Pulmonary artery endothelial cell (primary cell): ENCODE measurements at places on chromosomes 3 and 15.

- DNase-seq: no peak
Observed at GRCh38 chr3:135000465-135000864, 205.4 kb downstream of the EPHB1 start.

DNA sequence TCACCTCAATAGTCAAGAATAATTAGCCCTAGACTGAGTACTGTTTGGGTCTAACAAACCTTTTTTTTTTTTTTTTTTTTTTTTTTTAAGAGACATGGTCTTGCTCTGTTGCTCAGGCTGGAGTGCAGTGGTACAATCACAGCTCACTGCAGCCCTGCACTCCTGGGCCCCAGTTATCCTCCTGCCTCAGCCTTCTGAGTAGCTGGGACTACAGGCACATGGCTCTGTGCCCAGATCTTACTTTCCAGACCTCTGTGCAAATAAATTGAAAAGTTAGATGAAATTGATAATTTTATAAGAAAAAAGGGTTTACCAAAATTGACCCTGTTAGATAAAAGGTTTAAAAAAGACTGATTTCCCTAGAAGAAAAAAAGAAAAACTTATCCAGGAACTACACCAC lies 79.0 kb downstream of the NR2E3 start:
- DNase-seq: no peak

GRCh38 chr3:125313060-125313635 lies 62.0 kb downstream of the ZNF148 start:
- no peak for DNase-seq

DNA sequence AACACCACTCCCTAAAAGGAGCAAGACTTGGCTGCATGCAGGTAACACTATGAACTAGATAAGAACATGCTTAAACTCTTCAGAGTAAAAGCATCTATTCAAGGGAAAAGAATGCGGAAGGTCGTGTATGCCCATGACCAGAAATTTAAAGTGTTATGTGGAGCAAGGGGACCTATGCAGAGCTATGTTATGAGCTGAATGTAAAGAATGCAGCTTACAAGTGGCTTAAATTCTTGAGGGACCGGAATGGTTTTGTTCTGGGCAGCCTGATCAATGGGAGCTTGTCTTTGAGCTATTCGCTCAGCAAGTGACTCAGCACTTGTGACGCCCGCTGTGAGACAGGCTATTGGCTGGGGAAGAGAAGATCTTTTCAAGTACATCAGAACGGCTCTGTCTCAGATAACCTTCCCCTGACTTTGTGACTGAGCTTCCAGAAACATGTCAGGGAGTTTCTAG lies 367.5 kb upstream of the THBS1 start:
- no peak for DNase-seq

DNA sequence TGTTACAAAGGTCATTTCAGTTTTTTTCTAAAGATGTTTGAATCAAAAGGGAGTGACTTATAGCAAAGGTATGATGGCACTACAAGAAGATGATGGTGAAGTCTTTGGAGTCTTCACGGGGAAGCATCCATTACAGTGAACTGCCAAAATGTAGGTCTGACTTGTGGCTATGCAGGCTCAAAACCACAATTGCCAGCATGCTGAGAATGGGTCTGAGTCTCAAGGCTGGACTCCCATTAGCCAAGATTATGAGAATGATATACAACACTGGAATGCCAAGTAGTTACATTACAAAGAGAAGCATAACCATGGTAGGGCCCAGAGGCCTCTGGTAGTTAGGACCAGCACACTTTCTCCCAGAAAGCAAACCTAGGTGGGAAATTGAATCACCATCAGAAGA lies 194.2 kb downstream of the MTHFS start:
- no peak for DNase-seq

GRCh38 chr15:68585574-68586273 lies 6.9 kb downstream of the CORO2B start:
- no peak for DNase-seq

DNA sequence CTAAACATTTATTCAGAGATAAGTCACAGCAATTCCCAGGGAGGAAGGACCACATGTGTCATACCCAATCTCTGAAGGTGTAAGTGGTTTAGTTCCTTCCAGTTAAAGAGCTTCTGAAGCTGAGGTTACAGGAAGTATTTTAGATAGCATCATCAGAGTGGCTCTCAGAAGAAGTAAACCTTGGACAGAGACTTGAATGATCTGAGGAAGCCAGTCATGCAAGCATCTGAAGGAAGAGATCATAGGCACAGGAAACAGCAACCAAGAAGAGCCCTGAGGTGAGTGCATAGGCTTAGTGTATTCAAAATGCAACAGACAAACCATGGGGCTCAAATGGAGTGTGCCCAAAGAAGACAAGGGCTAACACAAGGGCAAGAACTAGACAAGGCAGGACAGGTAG lies 210.3 kb downstream of the ULK4 start:
- no peak for DNase-seq

DNA sequence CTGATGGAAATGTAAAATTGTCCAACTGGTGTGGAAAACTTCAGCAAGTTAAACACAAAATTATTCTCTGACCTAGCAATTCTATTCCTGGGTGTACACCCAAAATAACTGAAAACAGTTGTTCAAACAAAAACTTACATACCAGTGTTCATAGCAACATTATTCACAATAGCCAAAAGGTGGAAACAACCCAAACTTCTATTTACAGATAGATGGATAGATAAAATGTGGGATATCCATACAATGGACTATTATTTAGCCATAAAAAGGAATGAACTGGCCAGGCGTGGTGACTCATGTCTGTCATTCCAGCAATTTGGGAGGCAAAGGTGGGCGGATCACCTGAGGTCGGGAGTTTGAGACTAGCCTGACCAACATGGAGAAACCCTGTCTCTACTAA lies 6.9 kb upstream of the VWA5B2 start:
- DNase-seq: no peak

DNA sequence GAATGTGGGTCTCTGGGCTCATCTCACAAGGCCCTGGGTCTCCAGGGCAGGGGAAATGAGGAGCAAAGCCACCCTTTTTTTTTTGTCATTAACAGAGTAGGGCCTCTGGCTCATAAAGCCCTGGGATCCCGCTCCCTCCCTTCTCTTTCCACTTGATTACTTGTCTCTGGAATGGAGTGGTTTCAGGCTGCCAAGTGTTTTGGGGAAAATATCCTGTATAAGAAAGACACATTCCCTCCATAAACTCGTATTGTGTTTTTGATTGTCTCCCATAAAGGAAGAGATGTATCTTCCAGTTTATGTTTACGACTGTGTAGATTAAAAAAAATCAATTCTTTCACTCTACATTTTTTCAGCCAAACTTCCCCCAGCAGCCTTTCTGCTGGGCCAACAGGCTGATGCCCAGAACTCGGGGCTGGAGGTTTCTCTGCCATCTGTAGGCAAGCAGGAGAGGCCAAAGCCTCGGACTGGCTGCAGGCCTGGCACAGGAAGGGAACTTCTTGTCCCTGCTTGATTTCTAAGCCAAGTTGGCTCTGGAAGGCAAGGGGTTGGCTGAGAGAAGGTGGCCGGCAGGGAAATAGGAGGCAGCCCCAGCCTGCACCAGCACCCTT lies 49.4 kb upstream of the INSYN1 start:
- DNase-seq: no peak

- no peak for DNase-seq
Observed at GRCh38 chr3:139157161-139157932, 112.7 kb upstream of the PRR23C start.

- DNase-seq: no peak
Observed at GRCh38 chr3:127711896-127712295, 39.1 kb downstream of the ABTB1 start.

DNA sequence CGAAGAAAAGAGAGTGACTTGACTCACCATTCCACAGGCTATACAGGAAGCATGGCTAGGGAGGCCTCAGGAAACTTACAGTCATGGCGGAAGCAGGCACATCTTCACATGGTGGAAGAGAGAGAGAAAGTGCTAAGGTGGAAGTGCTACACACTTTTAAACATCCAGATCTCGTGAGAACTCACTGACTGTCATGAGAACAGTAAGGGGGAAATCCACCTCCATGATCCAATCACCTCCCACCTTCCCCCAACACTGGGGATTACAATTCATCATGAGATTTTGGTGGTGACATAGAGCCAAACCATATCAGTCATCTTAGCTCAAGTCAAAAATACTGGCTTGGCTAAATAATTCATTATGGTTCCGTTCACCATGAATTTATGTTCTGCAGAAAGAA lies 45.3 kb upstream of the NEDD4 start:
- no peak for DNase-seq

GRCh38 chr3:97954228-97954827 lies 17.9 kb downstream of the RIOX2 start:
- no peak for DNase-seq

GRCh38 chr3:196055683-196056270 lies 26.1 kb downstream of the TFRC start:
- no peak for DNase-seq

DNA sequence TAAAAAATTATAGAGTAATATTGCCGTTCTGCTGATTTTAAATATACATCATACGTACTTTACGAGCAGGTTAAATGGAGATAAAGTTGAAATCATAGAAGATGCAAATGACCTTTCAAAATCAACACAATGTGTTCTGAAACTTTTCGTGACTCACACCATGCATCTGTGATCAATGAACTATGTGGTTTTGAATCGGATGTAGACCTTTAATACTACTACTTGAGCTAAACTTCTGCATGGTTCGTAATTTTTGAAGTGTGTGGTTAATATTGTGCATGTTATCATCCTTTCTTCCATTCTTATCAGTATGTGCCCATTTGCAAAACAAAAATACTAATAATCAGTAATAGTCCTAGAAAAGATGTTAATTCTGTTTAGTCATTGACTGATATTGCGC lies 58.9 kb downstream of the GASK1A start:
- no peak for DNase-seq

DNA sequence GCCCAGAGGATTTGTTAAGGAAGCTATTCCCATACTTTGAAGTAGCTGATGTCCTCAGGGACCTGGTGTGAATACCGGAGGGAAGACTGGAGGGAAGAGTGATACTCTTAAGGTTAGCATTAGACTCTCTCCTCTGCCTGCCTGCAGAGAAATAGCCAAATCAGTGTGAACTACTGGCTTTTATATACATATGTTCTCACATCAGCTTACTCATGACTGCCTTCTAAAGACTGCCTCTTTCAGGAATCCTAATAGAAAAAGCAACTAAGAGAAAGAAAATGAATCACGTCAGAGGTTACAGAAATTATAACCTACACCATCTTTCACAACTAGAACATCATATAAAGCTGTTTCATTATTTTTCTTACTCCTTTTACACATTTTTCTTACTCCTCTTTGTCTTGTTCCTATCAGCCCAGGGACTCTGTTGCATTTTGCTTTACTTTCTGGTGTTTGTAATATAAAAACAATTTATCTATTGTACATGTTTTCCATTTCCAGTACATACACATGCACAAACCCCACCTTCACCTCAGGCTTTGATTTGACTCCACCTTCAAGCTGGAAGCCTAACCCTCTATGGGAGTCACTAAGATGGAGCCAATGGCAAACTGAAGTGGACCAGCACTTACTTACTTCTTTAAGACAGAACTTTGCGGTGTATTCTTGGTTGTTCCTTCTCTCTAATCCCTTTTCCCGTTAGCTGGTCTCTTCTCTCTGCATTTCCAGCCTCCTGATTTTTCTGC lies 257.7 kb upstream of the UBE2E1 start:
- no peak for DNase-seq

- peak; percentile 55 for DNase-seq
Observed at GRCh38 chr15:68704496-68705021, 116.1 kb downstream of the ANP32A start.

- DNase-seq: no peak
Observed at GRCh38 chr3:83460052-83460451, 1498.7 kb upstream of the CADM2 start.

- DNase-seq: peak; percentile 39
Observed at GRCh38 chr15:48330855-48331795, at the start of gene DUT. DUT (plus strand) TSS chr15:48331429; CDS start chr15:48331516, 87 bp downstream.

GRCh38 chr3:46672349-46672695 lies 21.2 kb downstream of the ALS2CL start:
- DNase-seq: no peak

GRCh38 chr3:140394488-140395133 lies 283.3 kb upstream of the TRIM42 start:
- no peak for DNase-seq

GRCh38 chr3:183692436-183692835 lies 5.2 kb upstream of the YEATS2 start:
- DNase-seq: no peak

DNA sequence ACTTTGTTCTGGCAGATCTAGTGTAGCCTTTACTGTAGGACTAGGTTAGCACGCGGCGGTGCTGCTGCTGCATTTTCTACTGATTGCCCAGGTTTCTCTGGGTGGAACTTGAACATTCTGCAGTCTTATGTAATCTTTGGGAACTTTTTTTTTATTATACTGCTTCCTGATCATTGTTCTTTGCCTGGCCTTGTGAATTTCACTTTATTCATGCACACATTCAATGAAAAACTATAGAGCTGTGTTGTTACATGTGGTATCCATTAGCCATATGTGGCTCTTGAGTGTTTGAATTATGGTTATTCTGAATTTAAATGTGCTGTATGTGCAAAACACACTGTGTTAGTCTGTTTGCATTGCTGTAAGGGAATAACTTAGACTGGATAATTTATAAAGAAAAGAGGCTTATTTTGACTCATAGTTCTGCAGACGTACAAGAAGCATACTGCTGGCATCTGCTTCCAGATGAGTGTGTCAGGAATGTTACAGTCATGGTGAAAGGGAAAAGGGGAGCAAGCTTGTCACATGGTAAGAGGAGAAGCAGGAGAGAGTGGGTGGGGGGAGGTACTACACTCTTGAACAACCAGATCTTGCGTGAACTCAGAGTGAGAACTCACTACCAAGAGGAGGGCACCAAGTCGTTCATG lies 26.5 kb downstream of the MEF2A start:
- no peak for DNase-seq

DNA sequence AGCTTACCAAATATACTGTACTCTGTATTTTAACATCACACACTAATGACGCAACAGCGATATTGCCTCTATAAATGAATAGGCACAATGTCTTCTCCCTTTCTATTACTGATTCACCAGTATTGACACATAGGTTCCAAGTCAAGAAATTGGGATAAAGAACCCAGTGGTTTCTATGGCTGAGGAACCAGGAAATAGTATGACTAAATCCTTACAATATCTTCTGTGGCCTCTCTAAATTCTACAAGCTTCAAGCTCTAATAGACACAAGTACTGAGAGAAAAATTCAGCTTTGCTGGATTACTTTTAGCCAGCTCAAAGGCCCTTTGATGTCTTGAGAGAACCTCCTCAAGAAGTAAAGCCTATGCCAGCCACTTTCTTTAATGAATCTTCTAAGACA lies 162.5 kb downstream of the DPH6 start:
- no peak for DNase-seq

- no peak for DNase-seq
Observed at GRCh38 chr3:69205385-69205784, 83.0 kb upstream of the LMOD3 start.

DNA sequence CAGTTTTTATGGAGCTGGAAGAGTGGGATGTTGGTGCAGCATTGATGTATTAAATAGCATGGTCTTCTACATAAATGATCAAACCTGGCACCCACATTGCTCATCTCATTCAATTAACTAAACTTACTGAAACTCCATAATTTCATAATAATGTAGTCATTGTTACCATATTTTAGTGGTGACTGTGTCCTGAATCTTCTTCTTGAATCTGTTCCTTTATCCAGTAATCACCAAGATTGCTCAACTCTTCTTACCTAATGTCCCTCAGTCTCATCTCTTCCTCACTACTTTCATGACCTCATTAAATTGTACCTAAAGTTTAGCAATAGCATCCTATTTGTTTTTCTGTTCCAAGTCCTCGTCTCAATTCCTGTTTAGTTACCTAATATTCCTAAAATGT lies 69.8 kb downstream of the FGF7 start:
- no peak for DNase-seq

GRCh38 chr3:144114767-144115166 lies 143.1 kb downstream of the DIPK2A start:
- DNase-seq: no peak

GRCh38 chr3:16794257-16794656 lies 90.5 kb upstream of the PLCL2 start:
- DNase-seq: no peak
